ENCODE measurements at places on chromosomes 4 and X.

DNA sequence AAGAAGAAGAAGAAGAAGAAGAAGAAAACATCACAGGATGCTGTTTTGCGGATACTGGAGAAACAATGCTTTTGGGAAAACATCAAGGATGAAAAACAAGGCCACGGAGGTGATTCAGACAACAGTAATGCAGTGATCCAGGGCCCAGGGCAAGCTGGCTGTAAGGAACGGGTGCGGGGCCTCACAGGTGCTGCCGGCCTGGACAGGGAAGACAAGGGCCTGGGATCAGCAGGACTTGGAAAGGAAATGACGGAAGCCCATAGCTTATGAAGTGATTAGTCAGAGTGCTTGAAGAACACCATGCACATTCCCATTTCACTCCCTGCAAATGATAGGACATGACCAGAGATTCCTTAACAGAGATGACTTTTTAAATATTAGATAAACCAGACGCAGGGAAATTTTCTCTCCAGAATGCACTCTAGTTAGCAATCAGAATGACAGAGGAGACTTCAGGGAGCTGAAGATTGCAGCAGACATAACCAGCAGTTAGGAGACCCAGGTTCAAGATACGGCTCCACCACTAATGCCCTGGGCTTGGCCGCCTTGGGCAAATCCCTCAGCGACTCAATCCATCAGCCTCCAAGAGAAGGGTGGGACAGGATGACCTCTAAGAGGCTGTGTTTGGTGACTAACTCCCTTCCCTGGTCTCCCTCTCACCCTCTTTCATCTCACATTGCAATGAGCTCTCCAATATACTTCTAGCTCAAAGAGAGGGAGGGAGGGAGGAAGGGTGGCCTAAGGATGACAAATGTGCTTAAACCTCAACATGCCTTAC lies 54.1 kb downstream of the APBB2 start:
- no peak for DNase-seq

DNA sequence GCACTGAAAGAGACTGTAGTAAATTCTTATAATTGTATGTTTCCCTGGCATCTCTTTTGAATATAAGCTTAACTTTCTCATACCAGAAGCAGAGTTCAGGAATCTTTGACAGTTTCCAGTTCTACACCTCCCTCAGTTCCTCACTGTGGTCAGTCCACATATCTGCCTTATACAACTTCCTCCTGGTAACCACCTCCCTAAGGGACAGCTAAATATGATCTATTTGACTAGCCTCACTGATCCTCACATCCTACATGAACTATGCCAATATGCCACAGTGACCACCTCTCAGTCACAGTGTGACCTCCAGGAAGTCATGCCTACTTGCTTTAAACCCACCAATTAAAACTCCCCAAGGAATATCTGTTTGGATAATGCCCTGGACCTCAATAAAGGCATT lies 51.6 kb upstream of the HDAC8 start:
- no peak for DNase-seq

GRCh38 chrX:69280933-69281332 lies 115.7 kb upstream of the PJA1 start:
- DNase-seq, result no peak

DNA sequence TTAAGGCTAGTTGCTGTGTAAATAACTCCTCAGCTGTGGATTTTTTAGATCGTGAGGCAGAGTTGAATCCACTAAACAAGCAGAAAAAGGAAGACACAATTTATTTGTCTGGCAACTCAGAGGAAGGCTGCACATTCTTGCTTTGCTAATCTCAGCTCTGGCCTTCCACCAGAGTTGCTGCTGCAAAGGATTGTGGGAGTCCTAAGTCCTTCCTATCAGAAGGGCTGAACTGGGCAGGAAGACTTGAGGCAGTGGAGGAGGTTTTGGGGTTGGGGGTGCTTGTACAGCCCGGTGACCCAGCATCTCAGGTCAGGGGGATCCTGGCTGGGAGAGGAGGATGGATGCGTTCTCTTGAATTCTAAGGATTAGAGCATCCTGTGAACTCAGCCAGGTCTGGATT lies 11.0 kb upstream of the VSIG1 start:
- no peak for DNase-seq

DNA sequence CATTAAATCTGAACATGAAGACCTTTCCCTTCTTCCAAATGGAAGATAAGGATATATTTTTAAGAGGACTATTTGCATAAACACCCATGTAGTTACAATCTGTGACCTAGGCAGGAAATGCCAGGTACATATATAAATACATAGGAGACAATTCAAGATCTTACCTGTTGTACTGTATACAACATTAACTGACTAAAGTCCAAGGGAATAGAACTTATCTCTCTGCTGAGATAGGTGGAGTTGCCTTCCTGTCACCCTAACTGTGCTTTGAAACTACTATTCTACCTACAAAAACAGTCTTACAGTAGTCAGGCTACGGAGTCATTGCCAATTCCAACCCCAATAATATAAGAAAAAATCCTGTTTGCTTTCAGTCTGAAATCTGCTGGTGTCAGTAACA lies 106.3 kb downstream of the CHRNA9 start:
- no peak for DNase-seq

DNA sequence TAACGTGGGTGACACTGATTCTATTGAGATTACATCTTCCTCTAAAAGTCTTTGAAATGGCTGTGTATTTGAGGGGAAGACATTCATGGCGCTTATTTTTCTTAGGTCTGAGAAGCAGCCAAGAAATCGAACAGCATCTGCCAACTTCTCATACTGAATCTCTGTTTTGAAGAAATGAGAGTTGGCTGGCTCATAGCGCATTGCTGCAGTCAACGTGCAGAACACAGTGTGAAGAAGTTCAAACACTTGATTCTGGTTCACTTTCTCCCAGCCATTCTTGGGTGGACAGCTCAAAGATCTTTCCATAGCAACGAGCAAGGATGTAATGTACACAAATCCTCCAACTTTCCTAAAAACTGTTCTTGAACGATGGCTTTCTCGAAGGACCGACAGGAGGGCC lies 156.5 kb downstream of the WDFY3 start:
- no peak for DNase-seq

DNA sequence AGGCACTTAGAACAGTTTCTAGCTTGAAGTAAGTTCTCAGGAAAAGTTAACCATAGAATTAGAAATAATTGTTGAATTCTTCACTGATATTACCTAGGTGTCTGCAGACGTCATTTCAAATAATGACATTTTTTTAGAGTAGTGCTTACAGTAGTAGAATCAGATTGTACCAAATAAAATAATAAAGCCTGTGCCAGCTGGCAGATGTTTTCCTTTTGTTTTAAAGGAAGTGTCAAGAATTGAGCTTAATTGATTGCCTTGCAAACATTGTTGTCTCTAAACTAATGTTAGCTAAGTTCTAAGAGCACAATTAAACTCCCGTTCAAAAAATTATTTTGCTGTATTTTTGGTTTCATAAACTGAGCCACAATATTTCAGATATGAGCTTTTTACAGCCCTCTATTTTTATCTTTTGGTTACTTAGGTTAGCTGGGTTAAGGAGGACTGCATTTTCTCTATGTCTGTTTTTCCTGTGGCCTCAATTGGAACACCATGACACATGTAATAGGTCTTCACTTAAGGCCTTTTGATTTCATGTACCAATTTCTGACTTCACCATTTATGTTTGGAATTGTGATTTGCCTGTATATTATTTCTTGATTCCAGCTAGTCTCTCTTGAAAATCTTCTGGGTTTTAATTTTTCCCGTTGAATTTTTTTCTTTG lies 64.2 kb downstream of the DCUN1D4 start:
- no peak for DNase-seq

DNA sequence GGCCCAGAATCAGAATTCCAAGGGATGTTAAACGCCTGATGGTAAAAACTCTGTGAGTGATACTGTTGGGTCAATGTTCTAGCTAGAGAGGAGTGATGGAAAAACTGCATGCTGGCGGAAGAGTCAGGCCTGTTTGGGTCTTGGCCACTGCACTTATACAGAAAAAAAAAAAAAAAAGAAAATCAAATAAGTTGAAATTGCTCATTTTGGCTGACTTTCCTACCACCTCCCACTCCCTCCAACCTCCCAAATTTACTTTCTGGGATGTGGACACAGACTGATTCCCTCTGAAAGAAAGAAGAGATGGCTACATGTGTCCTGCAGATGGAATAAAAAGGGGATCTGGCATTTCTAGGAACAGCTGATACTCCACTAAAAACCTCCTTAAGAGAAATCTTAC lies 234.1 kb upstream of the GIMD1 start:
- no peak for DNase-seq

- DNase-seq, result peak; percentile 57
These were observed 189.2 kb downstream of the SHROOM3 start for GRCh38 chr4:76624241-76624681.

DNA sequence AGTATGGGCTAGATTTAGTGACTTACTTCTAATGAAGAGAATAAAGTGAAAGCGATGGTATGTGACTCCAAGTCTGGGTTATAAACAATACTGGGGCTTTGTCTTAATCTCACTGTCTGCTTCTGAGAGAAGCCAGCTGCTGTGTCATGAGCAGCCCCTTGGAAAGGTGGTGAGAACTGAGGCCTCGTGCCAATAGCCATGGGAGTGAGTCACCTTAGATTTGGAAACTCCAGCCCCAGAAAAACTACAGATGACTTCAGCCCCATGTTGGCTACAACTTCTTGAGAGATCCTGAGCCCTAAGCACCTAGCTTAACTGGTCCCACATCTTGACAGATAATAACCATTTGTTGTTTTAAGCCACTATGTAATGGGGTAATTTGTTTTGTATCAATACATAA lies 77.6 kb downstream of the CWH43 start:
- no peak for DNase-seq

DNA sequence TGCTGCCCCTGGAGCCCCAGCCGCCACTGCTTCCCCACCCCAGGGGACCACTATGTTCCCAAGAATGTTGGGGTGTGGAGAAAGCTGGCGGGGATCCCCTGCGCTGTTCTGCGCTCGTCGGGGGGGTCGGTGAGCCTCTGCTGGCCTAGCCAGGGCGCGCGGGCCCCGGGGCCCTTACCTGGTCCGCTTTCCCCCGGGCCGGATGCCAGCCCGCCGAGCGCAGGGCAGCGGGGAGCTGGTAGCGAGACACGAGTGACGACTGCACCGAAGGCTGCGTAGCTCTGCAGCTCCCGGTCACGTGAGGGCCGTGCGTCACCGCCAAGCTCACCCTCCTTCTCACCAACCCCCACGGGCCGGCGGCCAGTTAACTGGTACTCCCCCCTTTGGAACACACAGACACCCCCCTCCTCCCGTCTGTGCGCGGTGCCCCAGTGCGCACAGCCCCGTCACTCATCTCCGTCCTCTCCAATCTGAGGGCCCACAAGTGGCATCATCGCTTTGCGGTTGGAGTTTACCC lies at the start of gene BEX1:
BEX1 (minus strand) TSS at position 254 of the 517 bp plus-strand sequence. CDS start 897 bp downstream, outside the sequence.
- peak; percentile 41 for DNase-seq

GRCh38 chr4:20203508-20203907 lies 48.2 kb upstream of the SLIT2 start:
- no peak for DNase-seq

- DNase-seq, result no peak
These were observed 226.1 kb downstream of the ENOX2 start for GRCh38 chrX:130676861-130677260.

- DNase-seq, result no peak
These were observed 91.1 kb downstream of the MSN start for GRCh38 chrX:65758505-65758904.

DNA sequence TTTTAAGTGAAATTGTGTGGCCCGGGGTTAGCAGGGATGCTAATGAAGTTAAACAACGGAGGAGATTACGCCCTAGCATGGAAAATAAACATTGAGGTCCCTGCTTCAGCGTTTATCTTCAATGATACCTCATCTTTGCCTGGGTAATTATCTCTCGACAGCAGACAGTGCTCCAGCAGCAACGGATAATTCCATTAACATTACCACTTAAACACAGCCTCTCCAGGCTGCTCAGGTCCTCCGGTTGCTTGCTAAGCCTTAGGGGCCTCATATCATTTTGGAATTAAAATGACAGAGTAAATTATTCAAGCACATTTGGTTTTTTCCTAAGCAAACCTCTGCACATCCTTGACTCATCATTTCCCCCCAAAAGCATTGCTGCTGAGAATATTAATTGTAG lies 281.5 kb upstream of the KLF3 start:
- no peak for DNase-seq

GRCh38 chr4:35730414-35730813 lies 513.9 kb downstream of the ARAP2 start:
- DNase-seq, result no peak

DNA sequence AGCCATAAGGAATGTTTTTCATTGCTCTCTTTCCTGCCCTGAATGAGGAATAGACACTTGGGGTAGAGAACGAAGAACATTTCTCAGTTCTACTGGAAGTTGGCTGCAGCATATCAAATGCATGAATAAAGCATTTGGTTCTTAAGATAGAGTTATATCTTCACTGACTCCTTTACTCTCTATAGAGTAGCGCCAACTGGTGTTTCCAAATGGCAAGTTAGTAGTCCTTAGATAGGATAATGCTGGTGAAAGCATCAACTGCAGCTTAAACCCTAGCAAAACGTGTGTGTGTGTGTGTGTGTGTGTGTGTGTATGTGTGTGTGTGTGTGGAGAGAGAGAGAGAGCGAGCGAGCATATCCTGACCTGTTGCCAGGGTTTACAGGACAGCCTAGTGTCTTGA lies 62.2 kb upstream of the FRMPD4 start:
- no peak for DNase-seq

DNA sequence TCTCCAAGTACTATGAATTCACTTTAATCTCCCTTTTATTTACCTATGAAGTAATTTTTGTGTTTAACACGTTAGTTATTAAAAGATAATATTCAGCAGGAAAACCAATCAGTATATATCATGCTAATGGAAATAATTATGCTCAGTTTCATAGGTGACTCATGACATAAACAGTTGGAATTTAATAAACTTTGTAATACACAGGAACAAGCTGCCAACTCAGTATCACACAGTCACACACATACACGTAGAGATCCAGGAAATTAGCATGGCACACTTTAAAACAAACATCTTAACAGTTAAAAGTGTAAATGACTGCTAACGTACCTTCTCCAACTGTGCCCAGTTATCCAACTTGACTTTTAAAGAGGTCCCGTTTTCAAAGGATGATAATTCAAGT lies 2.3 kb downstream of the SPATA4 start:
- DNase-seq, result no peak

- DNase-seq, result no peak
These were observed 59.1 kb downstream of the CHRNA9 start for GRCh38 chr4:40394236-40394635.

DNA sequence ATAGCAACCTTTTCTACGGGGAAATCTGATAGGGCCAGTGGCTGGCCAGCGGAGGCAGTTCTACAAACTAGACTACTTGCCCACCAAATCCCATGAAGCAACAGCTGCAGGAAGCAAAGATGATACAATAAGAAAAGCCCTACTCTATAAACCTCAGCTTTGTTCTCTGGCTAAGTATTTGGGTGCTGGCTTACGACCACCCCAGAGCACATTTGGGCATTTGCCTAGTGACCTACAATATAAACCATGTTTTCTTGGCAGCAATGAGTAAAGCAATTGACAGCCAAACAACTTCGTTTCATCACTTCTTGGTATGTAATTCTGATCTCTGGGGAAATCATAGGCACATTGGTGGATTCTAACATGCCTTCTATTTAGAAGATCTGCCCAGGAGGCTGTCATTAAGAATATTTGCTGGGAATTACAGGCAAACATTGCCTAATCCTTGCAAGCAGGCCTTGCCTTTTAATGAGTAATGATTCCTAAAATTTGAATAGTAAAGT lies 7.5 kb upstream of the LHFPL1 start:
- no peak for DNase-seq

- DNase-seq, result no peak
These were observed 139.2 kb downstream of the ASMT start for GRCh38 chrX:1754077-1754476.

- no peak for DNase-seq
These were observed 20.1 kb downstream of the ETNPPL start for GRCh38 chr4:108742451-108743420.
